Tongue (tissue), 3 donors: ENCODE measurements at places on chromosomes 6 and 20. TPM values are rescaled to one million over a fixed set of nuclear protein-coding genes. Genes with fewer than 3 reads are reported as not detected.

SLC16A10 gene
- total RNA-seq = 32.2 TPM

RAB44 gene
- 0.62 TPM for total RNA-seq

HDGFL1 gene
- total RNA-seq = not detected

RIPK1 gene
- total RNA-seq = 17.8 TPM

POLR3F gene
- total RNA-seq = 13.3 TPM

CST2 gene
- not detected for total RNA-seq

MROH8 gene
- 10.5 TPM for total RNA-seq

MCCD1 gene
- not detected for total RNA-seq

SLC32A1 gene
- not detected for total RNA-seq
